ENCODE measurements at places on chromosomes 4 and X.

DNA sequence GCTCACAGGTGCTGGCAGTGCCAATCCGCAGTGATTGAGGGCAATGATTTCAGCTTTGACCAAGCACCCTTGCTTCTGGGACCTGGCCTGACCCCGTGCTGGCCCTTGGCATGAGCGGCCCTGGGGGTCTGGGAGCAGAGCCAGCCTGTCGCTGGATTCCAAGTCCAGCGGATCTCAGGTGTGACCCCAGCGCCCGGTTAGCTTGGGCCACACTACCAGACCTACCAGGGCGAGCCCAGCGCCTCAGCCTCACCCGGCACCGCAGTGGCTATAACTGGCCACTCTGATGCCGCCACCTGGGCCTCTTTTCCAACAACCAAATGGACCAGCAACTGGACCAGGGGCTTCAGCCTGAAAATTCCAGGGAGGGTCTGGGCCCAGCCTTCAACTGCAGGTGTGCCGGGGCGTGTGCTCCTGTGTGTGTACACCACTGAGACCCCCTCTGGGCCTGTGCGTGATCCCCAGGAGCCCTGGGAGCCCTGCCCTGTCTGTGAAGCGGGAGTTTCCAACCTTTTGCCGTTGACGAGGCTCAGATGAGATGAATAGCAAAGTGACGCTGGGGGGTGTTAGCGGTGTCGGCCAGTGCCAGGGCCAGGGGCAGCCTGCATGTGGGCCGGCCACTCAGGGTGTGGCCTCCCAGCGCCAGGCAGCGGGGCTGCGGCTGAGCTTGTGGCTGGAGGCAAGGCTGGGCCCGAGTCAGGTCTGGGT is 658 bp downstream of the SH3TC1 start:
- no peak for DNase-seq

DNA sequence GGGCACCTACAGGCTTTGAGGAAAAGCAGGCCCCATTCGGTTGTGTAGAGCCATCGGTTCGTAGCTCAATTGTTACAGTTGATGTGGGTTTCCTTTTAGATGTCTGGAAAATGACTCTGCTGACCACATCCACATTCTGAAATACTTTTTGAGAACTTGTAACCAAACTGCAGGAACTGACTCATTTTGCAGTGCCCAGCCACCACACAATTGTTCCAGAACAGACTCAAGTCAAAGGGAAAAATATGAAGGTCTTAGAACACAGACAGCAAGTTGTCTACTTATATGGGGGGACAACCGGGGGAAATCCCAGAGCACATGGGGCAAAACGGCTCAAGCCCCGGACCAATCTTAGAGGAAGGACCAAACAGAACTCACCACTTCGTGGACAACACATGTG is 557.6 kb upstream of the DIPK2B start:
- DNase-seq, result no peak

GRCh38 chr4:16914208-16914607 is 15.8 kb upstream of the LDB2 start:
- DNase-seq, result no peak

- DNase-seq, result no peak
These were observed 70.3 kb downstream of the ACOX3 start for GRCh38 chr4:8370106-8370787.

DNA sequence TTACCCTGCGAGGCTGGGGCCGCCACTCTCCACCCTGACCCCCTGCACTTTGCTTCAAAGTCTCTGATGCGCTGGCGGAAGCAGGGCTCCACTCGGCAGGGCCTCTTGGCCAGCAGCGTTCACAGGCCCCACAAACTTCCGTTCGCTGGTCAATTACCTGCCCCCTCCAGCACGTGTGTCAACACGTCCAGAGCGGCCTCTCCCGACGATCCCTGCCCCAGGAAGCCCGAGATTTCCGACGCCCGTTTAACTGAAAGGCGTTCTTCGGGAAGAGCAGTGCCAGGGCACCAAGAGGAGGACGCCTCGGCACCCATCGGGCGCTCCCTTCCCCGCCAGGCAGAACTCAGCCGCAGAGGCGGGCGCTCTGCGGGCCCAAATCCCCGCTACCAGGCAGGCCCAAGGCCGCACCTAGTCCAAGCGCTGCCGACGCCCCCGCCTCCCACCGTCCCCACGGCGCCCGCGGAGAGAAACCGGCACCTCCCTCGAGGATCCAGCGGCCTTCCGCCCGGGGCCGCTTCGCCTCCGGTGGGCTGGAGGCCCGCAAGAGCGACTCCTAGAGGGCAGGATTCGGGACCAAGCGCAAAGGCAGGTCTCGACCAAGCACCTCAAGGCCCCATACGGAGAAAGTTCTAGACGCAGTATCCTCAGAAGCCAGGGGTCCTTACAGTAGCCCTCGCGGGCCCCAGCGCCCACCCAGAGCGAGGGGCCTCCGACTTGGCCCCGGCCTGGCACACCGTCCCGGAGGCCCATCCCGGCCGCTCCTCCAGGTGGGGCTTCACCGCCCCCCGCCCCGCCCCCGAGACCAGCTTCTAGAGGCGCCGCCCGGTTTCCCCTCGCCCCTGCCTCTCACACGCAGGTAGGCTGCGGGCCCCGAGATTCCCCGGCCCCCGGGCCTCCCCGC is 586 bp downstream of the BCAP31 start:
- peak; percentile 43 for DNase-seq

DNA sequence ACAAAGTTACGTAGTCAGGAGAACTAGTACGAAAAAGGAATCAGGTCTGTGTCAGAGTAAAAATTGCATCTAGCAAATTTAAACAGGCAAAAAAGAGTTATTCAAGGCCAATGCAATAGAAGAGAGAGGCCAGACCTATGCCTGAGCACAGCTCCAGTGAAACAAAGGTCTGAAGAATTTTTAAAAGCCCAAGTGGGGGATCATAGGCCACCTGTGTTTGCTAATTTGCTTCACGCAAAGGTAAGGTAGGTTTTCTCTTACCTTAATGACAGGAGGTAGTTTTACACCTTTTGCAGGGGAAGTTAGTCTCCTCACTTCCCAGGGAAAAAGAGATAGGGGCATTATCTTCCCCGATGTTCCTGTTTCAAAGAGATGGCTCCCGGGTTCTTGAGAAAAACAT is 448.6 kb upstream of the TECRL start:
- no peak for DNase-seq

DNA sequence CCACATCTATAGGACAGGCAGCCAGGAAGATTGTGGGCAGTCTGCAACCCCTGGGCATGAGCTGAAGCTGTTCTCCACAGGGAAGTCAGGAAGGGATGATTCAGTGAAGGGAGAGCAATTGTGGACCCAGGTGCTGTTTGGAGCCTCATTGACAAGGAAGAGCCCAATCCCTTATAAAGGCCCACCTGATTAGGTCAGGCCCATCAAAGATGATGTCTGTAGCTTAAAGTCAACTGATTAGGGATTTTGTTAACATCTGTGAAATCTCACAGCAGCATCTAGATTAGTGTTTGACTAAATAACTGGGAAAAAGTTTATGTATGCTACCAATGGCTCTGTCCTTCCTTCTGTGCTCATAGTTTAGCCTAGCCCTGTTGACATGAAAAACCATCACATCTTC is 127.5 kb downstream of the FRAS1 start:
- no peak for DNase-seq

DNA sequence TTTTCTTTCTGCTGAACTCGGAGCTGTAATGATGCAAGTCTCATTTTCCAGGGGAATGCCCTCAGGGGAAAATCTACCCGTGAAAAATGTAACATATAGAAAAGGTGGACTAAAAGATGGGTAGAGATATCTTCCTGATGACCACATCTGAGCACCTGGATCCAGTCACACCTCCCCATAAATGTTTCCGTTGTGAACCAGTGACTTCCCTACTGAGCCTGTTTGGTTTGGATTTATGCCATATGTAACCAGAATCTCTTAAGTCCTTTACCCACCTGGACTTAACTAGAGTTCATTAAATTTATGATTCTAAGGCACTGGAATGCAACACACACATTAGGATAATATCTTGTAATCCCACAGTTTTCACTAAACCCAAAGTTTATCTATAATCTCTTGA is 171.1 kb downstream of the ZNF330 start:
- no peak for DNase-seq

DNA sequence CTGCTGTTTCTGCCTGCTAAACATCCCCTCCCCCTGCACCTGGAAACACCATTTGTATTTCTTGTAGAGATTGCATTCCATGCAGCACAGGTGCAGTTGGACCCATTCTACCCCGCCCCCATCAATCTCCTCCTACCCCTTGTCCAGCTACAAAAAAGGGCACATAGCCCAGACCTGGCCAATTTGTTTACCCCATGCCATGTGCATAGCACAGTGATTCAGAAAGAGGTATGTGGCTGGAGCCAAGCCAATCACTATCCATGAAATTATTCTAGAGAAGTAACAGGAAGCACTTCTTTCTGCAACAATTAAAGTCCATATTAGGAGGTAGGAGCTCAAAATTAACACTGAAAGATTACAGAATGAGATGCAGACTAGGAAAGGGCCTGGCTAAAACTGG is 20.2 kb upstream of the TMEM184C start:
- DNase-seq, result no peak

DNA sequence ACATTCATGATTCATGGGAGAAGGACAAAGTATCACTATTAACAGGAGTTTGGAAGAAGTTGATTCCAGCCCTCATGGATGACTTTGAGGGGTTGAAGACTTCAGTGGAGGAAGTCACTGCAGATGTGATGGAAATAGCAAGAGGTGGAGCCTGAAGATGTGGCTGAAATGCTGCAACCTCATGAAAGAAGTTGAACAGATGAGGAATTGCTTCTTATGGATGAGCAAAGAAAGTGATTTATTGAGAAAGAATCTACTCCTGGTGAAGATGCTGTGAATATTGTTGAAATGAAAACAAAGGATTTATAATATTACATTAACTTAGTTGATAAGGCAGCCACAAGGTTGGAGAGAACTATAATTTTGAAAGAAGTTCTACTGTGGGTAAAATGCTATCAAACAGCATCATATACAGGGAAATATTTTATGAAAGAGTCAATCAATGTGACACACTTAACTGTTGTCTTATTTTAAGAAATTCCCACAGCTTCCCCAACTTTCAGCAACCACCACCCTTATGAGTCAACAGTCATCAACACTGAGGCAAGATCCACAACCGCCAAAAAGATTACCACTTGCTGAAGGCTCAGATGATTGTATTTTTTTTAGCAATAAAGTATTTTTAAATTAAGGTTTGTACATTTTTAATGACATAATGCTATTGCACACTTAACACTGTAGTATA is 302.6 kb downstream of the CBLL2 start:
- no peak for DNase-seq
